ENCODE measurements at places on chromosomes 4 and X. TPM values are rescaled to one million over a fixed set of nuclear protein-coding genes. Genes with fewer than 3 reads are reported as not detected.
A peak's percentile ranks its signal among the peaks of the same experiment; 100 is the strongest.

The TMEM271 gene
- not detected for total RNA-seq

The MAGEA12 gene
- total RNA-seq, result not detected

The HSFX4 gene
- not detected for total RNA-seq

DNA sequence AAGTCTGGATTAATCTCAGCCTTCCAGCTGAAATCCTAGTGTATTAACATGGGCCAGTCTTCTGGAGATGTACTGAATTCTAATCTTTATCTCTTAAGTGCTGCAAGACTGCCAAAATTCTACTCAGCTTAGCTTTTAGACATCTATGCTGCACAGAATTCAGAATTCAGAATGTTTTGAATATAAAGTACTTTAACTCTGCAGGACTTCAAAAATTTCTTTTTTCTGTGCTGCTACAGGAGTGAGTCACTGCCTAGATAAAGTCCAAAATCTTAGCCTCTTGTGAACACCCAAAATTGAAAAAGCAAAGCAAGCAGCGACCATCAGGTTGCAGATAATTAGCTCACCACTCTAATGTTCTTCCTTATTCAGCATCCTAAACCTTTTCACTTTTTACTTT, 1092.6 kb upstream of the PCDH10 start:
- peaks cover 1% of the 10 kb centered on the region for H3K36me3 ChIP-seq
- no peak overlapping the region for H3K27ac ChIP-seq
- no peaks in the 10 kb centered on the region for H3K27me3 ChIP-seq
- H3K4me3 ChIP-seq, result no peak overlapping the region
- DNase-seq, result no peak

DNA sequence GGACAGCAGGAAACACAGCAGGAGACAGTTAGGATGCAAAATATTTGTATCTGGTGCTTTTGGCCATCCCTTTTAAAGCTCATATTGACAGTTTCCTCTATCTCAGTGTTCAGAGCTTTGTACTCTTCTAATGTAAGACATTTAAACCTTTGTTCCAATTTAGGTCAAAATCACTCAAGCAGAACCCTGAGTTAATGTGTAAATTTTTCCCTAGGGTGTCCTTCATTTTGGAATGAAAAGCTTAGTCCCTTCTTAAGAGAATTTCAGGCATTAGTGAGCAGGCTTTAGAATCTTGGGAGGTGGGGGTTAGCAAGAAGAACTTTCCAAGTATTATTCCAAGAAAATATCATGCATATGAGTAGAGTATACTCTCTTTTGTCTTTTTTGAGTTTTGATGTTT, 188.7 kb downstream of the GBA3 start:
- H3K4me3 ChIP-seq, result no peak overlapping the region
- no peaks in the 10 kb centered on the region for H3K27me3 ChIP-seq
- H3K4me1 ChIP-seq, result no peaks in the 10 kb centered on the region
- H3K36me3 ChIP-seq, result no peaks in the 10 kb centered on the region

DNA sequence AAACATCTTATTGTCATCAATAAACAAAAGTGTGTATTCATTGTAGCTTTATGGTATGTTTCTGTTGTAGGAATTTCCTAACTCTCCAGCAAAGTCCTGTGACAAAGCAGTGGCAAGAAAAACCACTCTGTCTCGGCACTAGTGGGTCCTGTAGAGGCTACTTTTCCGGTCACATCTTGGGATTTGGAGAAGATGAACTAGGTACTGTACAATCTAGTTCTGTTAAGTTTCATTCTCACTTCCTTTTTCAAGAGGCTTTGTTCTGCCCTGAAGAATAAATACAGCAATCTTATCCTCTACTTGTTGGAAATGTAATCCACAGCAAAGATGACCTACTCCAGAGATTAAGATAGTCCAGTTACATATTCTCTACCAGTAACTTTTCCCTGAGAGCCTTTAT, 69.3 kb downstream of the HHIP start:
- H3K36me3 ChIP-seq, result no peaks in the 10 kb centered on the region
- H3K27me3 ChIP-seq, result no peaks in the 10 kb centered on the region
- H3K4me3 ChIP-seq, result no peak overlapping the region
- DNase-seq, result no peak

The F11 gene
- not detected for total RNA-seq

DNA sequence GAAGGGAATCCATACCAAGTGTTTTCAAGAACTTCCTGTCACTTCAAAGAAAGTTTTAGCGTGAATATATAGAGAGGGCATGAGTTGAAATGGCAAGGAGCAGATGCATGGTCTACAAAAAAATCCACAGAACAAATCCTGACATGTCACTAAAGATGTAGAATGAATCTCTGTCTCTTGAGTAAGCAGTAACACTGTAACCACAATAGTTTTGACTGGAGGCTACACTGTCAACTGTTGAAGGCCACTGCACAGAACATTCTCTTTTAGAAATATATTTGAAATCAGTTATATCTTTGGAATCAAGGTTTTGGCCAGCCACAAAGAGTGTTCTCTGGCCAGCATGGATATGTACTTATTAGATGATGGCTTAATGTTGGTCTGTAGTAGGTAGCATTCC, 83.8 kb downstream of the VCX3B start:
- no peak overlapping the region for H3K27ac ChIP-seq
- no peak overlapping the region for H3K4me3 ChIP-seq
- no peak for DNase-seq
- H3K27me3 ChIP-seq, result no peaks in the 10 kb centered on the region
- H3K36me3 ChIP-seq, result no peaks in the 10 kb centered on the region

DNA sequence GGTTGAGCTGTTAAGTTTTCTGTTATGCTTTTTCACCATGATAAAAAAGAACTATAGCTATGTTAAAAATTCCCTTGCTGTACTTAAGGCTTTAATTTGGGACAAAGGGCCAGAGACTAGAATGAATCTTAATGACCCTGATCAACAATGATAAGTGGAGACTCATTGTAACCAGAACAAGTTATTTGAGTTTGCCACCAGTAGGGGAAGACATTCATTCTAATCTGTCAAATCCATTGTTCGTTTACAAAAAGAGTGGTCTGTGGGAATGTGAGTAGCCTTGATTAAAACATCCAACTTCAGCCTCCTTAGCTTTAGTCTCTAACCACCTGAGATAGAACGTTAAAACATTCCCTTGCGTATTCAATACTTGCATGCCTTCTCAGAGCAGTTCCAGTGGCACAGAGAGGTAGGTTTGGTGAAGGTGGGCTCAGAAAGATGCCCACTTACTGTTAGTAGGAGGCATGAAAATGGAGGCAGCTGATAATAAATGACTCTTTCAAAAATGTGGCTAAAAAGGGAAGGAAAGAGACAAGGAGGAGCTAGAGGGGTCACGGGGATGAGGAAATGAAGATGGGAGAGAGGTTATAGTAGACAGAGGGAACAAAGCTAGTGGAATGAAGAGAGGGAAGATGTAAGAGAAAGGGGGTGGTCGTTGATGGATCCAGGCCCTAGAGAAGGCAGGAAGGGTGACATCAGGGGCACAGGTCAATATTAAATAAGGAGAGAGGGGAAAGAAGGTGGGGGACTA, 66.2 kb downstream of the EGF start:
- DNase-seq, result no peak
- no peaks in the 10 kb centered on the region for H3K36me3 ChIP-seq
- H3K4me3 ChIP-seq, result no peak overlapping the region

DNA sequence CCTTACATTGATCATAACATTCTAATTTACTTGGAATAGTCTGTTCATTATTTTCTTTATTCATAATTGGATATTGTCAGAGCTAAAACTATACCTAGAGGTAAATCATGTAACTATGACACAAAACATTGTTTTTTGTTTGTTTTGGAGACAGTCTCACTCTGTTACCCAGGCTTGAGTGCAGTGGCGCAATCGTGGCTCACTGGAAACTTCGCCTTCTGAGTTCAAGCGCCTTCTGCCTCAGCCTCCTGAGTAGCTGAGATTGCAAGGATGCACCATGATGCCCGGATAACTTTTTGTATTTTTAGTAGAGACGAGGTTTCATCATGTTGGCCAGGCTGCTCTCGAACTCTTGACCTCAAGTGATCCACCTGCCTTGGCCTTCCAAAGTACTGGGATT, 265.2 kb downstream of the FBXO8 start:
- H3K27me3 ChIP-seq, result no peaks in the 10 kb centered on the region
- no peak overlapping the region for H3K27ac ChIP-seq
- no peak for DNase-seq
- H3K36me3 ChIP-seq, result no peaks in the 10 kb centered on the region
- no peak overlapping the region for H3K4me3 ChIP-seq

DNA sequence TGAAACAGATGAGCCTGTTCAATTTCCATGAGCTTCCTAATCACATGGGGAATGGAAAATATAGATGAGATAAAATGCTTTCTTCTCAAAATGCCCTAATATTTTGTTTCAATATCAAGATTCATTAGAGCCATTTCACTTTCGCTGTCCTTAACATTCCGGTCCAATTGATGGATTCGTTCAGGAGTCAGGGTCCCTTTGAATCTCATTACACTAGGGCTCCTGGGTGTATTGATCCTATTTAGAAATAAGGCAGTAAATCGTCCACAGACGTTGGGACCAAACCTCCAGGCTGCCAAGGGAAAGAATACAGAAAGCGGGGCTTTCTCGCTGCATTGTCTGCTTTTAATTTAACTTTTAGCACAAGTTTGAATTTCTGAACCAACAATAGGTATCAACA, 20.6 kb upstream of the CRMP1 start:
- no peak overlapping the region for H3K4me3 ChIP-seq
- H3K4me1 ChIP-seq, result no peaks in the 10 kb centered on the region
- DNase-seq, result no peak
- H3K27ac ChIP-seq, result no peak overlapping the region
- no peaks in the 10 kb centered on the region for H3K27me3 ChIP-seq

GRCh38 chrX:148600581-148600980, 100.2 kb downstream of the AFF2 start:
- peaks cover 38% of the 10 kb centered on the region for H3K27me3 ChIP-seq
- DNase-seq, result no peak
- H3K4me1 ChIP-seq, result peaks cover 9% of the 10 kb centered on the region

The PAGE1 gene
- not detected for total RNA-seq

GRCh38 chr4:158181906-158182305, 9.1 kb upstream of the GASK1B start:
- DNase-seq, result no peak
- no peaks in the 10 kb centered on the region for H3K36me3 ChIP-seq
- H3K27me3 ChIP-seq, result peaks cover 17% of the 10 kb centered on the region

DNA sequence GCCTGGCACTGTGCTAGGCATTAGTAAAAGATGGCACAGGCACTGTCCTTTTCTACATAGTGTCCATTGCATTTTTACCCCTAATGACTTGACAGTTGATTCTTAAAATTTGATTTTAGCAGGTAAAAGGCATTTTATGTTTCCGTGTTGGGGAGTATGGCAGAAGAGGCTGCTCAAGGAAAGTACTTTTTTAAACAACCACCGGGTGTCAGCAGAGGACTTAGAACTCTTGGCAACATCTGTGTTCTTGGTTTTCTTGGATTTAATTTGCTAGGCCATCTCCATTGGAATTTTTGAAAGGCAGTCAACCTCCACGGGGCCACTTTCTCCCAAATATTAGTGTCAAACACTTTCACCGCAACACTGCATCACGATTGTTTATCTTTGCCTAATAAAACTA, 102.9 kb downstream of the TSPAN7 start:
- H3K27ac ChIP-seq, result no peak overlapping the region
- no peak overlapping the region for H3K4me3 ChIP-seq
- H3K4me1 ChIP-seq, result no peaks in the 10 kb centered on the region
- DNase-seq, result peak; percentile 3
- H3K27me3 ChIP-seq, result peaks cover 27% of the 10 kb centered on the region

DNA sequence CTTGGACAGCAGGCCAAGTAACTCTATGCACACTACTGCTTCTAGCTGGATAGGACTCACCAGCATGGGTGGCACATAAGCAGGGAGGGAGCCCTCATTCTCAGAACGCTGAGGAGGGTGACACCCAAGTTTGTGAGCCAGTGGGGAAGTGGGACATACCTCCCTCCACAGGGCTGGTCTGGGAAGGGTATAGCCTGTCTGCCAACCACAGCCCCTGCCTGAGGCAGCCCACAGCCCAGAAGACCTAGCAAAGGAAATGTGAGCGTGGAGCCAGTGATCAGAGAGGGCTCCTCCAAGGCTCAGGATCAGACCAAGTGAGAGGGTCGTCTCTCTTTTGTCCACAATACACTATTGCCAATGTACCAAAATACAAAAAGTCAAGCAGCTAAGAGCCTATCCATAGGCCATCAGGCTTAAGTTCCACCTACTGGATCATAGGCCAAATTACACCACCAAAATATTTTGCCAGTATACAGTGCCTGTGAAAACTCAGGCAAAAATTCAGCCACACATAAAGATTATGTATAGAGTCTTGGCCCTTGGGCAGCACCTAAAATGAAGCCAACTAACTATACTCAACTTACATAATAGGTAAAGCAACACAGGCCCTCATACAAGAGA, 1203.1 kb downstream of the PCDH18 start:
- no peak for DNase-seq
- no peaks in the 10 kb centered on the region for H3K27me3 ChIP-seq
- no peaks in the 10 kb centered on the region for H3K36me3 ChIP-seq
- H3K4me3 ChIP-seq, result no peak overlapping the region
- no peaks in the 10 kb centered on the region for H3K4me1 ChIP-seq

The ACE2 gene
- total RNA-seq, result 0.53 TPM

DNA sequence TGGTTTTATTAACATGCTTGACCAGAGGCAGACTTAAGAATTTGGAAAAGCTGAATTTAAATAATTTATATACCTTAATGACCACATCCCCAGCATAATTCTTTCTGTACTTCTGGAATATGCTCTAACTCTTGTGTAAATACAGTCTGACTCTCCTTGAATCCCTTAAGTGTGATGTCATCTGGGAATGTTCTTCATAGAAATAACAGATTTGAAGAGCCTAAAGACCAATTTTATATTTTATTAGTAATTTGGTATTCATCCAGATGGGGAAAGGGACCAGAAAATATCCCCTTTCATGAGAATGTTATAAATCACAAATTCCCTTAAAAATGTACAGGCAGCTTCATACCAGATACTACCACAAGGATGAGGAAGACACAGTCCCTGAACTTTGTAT, 58.3 kb downstream of the KCNIP4 start:
- no peaks in the 10 kb centered on the region for H3K4me1 ChIP-seq
- H3K27me3 ChIP-seq, result no peaks in the 10 kb centered on the region
- H3K4me3 ChIP-seq, result no peak overlapping the region
- H3K27ac ChIP-seq, result no peak overlapping the region

DNA sequence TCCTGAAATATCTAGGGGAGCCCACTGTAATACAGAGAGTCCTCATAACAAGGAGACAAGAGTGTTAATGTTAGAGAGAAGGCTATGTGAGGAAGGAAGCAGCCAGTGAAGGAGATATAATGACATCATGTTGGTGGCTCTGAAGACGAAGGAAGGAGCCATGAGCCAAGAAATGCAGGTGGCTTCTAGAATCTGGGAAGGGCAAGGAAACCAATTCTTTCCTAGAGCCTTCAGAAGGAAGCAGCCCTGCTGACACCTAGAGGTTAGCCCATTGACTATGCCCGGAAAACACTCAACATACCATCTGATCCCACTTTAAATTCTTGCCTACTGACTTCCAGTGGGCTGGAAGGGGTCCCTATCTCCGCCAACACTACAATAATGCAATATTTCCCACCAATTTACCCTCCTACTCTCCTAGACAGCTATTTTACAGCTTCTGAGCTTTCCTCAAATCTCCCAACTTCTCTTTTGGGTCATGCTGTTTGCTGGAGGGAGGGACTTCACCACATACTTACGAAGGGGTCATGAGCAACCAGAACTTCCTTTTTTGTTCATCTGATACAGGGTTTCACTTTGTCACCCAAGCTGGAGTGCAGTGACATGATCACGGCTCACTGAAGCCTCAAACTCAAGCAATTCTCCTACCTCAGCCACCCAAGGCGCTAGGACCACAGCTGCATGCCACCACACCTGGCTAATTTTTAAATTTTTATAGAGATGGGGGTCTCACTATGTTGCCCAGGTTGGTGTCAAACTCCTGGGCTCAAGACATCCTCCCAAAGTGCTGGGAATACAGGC, 25.2 kb upstream of the G3BP2 start:
- no peaks in the 10 kb centered on the region for H3K27me3 ChIP-seq
- H3K4me1 ChIP-seq, result peaks cover 42% of the 10 kb centered on the region
